ENCODE measurements at places on chromosomes 5 and 9.
A peak's percentile ranks its signal among the peaks of the same experiment; 100 is the strongest.

GRCh38 chr5:9617739-9618504, 12.2 kb downstream of the TAS2R1 start:
- DNase-seq: no peak

GRCh38 chr9:81490605-81491331, 198.6 kb downstream of the TLE1 start:
- peak; percentile 73 for DNase-seq

DNA sequence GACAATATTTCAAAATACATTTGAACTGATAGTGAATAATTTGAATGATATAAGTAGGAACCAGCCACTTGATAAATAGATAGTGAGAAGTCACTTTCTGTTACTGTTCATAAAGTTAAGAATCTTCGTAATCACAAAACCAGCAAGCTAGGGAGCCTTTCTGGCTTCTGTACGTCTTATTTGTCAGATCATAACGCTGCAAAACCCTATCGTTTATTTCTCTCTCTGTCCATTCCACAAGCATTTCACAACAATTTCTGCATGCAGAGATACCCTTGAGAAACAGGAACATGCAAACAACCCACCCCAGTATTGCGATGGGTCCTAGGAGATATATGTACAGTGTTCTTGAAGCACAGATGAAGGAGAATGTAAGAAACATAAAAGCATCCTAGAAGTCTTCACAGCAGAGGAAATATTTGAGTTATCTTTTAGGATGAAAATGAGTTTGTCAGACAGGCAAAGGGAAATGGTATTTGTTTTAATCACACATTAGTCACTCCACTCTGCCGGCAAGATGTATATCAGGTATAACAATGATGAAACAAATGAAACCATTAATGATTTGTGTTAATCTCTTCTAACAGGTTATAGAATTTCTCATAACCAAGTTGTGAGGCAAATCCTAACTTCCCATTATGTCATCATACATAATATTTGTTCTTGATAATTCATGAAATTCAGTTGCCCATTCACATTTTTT, 668.7 kb upstream of the FTMT start:
- peak; percentile 4 for DNase-seq

- DNase-seq: peak; percentile 32
Observed at GRCh38 chr5:145906401-145906800, 30.0 kb upstream of the SH3RF2 start.

GRCh38 chr9:23220957-23221356, 605.1 kb downstream of the ELAVL2 start:
- DNase-seq: no peak

DNA sequence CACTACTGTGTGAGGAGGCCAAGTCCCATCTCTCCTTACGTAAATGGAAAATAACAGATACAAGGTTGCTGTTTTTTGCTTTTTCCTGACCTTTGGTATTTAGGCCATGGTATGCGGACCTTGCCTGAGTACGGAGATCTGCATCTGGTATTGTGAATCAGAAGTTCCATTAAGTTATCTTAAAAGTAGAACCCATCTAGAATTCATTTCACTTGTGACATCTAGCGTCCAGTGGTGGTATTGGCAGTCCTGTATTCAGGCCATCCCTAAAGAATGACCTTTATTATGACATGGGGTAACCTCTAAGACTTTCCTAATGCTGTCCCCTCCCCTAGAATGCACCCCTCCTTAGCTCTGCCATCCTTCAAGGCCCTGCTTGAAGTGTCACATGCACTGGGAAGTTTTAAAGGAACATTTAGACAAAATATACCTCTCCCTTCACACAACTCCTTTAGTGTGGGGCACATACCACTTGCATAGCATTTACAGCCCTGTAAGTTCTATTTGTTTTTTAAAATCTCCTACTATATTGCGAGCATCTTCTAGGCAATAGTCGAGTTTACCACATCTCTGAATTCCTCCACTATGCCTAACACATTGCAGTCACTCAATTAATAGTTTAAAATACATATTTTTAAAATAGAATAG, 1.9 kb upstream of the SPDL1 start:
- peak; percentile 73 for DNase-seq

GRCh38 chr9:105930011-105930627, 235.8 kb downstream of the TMEM38B start:
- DNase-seq: no peak

- DNase-seq: no peak
Observed at GRCh38 chr5:132009706-132010405, 1.6 kb downstream of the ACSL6 start.

DNA sequence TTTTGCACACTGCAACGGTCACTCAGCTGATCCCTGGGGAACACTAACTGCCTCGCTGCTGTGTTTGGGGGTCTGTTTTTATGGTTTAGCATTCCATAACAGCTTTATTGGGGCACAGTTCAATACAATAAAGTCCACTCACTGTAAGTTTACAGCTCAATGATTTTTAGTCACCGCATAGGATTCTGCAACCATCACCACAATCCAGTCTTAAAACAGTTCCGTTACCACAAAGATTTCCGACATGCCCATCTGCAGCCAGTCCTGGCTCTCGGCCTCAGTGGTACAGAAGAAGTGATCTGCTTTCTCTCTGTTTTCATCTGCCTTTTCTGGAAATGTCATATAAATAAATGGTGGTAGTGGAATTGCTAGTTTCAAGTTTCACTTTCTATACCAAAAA, 23.6 kb downstream of the OR2V2 start:
- DNase-seq: peak; percentile 43

DNA sequence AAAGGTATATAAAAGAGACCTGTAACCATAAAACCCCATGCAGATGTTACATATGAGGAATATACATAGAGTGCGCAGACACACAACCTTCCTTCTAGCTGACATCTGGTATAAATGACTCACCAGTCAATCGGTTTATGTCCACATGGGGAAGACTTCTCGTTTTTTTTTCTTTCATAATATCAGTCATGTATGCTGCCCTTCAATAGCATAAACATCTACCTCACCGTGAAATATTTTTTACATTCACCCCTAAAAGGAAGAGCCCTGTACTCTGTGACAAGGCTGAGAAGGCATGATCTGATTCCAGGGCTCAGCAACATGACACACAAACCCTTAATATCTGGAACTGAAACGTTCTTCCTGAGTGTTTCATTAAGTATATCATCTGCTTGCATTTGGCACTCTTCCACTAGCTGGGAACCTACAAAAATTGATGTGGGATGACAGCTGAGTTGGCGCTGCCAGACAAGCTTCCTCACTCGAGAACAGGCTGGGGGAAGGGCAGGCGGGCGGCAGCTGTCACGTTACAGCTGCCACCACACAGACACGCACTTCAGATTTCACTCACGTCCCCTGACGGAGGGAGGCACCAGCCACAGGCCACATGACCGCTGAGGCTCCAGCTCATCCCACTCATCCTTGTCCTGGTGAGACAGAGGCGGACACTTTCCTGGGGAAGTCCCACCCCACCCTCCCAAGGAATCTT, 74.2 kb downstream of the SHB start:
- peak; percentile 78 for DNase-seq

DNA sequence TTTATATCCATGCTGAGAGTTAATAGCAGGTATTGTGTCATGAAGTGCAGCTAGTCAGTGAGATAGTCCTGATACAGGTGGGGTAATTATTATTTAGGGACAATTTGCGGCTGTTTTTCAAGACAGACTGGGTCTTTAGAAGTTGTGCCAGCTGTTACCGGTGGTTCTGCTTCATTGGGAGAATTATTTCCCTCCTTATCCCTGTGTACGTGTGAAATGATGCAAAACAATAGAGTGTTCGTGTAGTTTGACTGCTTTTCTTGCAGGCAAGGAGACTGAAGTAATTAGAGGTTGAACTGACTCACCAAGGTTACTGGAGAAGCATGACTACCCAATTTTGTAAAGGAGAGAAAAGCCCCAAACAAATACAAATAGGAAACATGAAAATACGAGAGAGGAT, 101.7 kb downstream of the ARRDC3 start:
- DNase-seq: peak; percentile 69

- no peak for DNase-seq
Observed at GRCh38 chr9:113992276-113992951, 85.7 kb downstream of the AMBP start.

DNA sequence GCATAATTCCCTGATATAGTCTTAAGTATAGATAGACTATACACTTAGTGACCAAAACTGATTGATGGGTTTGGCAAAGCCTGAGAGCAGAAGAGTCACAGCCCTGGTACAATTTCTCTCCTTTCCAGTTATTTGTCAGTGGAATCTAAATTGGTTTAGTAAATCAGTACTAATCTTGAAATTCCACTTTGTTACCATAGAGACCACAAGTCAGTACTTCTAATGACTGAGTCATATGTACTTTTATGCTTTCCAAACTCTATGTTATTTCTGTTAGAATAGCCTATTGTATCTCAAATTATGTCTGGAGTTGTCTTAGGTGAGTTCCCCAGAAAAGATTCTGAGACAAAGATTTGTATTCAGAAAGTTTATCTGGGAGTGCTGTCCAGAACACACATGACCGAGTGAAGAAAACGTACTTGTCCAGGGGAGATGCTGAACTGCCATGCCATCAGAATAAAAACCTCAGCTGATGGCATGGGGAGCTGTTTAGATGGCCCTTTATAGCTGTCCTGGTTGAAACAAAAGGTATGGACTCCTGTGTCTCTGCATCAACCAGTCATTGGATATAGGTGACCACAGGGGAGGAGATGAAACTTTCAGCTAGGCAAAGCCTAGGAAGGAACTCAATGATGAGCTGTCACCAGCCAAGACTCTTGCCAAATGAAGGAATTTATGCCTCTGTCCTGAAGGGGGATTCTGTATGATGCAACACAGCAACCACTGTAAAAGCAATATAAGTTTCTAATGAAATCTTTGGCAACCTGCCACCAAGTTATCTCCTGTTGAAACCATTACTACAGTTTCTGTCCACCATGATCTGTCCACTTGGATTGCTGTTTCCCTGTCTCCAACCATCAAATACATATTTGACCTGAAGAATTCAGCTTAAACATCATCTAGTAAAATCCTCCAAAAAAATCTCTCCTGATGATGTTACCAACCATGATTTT, 18.0 kb upstream of the SMC2 start:
- DNase-seq: peak; percentile 84

DNA sequence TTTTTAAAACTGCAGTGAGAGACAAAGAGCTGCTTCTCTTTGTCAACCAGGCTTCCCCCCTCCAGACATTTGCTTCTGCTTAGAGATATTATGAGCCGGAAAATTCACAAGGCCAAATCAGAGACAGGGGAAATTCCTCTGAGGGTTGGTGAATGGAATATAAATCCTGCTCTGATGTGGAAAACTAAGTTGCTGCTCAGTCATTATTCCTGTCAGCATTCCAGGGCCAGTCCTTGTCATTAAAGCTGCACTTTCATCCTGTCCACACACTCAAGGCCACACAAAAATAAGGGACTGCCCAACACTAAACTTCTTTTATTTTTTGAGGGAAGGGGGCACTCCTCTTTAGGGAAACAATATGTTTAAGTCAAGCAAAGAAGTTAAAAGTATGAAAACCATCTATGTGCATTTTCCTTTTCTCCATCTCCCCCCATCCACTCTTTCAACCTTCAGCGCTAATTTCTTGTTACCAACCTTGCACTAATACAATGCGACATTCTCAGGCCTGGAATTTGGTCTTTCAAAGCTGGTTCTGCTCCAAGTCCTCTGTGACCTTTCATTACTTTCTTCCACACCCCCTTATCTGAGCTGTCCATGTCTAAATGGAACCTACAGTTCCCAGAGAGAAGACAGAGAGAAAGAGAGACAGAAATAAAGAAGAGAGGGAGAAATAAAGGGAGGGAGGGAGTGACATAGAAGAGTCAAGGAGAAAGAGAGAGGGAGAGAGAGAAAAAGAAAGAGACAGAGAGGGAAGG, 118.9 kb upstream of the S1PR3 start:
- no peak for DNase-seq

DNA sequence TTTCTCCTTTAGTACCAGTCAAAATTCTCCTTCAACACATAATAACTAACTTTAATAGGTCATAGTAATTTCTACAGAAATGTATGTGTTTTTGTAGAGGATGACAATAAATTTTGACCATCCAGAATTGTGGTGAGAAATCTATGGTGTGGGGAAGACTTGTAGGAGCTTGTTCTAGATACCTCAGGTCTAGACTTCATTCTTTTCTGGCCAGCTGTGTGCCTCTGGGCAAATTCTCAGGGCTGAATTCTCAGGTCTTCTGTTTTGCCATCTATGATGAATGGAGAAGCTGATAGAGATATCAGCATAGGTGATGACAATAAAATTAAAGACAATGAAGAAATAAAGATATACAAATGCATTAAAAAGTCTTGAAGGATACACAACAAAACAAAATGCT, 298.6 kb upstream of the MEF2C start:
- no peak for DNase-seq

DNA sequence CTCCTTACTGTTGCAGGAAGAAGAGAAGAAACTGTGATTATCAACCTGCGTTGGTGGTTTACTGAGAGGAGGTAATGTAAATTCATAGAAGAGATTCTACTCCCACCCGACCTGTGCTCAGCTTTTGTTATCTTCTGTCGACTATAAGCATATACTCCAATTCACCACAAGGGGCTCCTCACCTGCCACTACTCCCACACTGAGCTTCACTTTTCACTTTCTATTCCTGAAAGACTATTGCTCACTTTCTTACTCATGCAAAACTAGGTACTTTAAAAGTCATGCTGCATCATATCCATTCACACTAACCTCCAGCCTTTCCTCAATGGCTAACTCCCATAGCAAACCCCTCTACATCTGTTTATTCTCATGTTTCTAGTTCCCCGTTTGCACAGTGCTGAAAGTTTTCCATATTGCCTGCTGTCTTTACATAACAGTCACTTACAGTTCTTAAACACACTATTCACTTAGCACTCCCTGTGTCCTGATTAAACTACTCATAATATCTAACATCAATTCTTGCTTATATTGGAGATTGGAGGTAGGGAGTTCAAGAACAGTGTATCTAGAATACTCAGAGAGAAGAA, 1062.6 kb downstream of the NR2F1-AS1 start:
- DNase-seq: peak; percentile 58

GRCh38 chr5:179747811-179748210, 15.2 kb downstream of the MAML1 start:
- no peak for DNase-seq

GRCh38 chr5:80036615-80037014, 1.5 kb downstream of the THBS4 start:
- no peak for DNase-seq

DNA sequence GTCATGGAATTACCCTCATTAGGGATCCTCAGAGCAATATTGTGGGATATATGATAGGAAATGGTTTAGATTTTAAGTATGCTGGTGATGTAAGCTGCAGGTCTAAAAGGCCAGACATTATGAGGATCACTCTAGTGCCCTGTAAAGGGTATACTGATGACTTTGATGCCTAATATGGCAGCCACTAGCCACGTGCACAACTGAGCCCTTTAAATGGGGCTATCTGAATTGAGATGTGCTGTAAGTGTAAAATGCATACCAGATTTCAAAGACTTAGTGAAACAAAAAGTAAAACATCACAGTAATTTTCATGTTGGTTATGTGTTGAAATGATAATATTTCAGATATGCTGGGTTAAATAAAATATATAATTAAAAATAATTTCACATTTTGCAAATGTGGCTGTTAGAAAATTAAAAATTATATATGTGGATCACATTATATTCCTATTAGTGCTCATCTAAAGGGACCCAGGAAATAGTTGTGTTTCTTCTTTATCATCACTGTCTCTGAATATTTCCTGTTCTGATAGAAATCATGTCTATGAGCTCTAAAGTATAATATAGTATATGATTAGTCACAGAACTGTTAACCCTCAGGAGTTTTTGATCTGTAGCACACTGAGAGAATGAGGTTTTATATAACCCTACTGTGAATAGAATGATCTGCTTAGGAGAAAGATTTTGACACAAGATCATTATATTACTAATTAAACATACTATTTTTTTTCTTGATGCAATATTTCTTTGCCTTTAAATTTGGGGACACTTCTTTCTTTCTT, 50.1 kb downstream of the OSTF1 start:
- DNase-seq: no peak

All from EL (cell line).